ENCODE measurements at places on chromosomes 4 and X.

- no peak for DNase-seq
These were observed 74.1 kb downstream of the EFNB1 start for GRCh38 chrX:68902706-68903504.

GRCh38 chr4:173532725-173533511 lies 2.9 kb upstream of the HAND2 start:
- no peak for DNase-seq

GRCh38 chr4:52912608-52913007 lies 50.5 kb downstream of the RASL11B start:
- DNase-seq = no peak

DNA sequence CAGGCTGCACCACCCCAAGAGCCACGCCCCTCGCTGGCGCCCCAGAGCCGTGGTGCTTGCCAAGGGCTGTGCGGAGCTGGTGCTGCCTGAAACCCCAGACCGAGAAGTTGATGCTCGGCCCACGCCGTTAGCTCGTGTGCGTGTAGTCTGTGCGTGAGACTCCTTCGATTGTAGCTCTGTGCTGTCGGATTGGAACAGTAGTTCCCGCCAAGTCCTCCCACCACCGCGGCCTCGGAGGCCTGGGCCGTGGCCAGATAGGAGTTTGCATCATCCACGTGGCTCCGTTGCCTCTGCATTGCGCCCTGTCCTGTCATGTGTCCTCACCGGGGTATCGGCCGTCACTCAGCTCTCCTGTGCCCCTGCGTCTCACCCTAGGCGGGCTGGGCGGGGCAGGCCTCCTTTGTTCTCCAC lies 24.2 kb downstream of the TNIP2 start:
- no peak for DNase-seq

GRCh38 chrX:34140816-34141215 lies 8.7 kb upstream of the FAM47A start:
- no peak for DNase-seq

- DNase-seq = no peak
These were observed 60.9 kb downstream of the SOWAHB start for GRCh38 chr4:76836860-76837562.

- no peak for DNase-seq
These were observed 21.4 kb downstream of the MAGEA1 start for GRCh38 chrX:153200462-153200861.

GRCh38 chr4:7894677-7895181 lies 44.9 kb downstream of the AFAP1 start:
- DNase-seq = no peak

GRCh38 chrX:33307911-33308354 lies 96.6 kb upstream of the DMD start:
- no peak for DNase-seq

DNA sequence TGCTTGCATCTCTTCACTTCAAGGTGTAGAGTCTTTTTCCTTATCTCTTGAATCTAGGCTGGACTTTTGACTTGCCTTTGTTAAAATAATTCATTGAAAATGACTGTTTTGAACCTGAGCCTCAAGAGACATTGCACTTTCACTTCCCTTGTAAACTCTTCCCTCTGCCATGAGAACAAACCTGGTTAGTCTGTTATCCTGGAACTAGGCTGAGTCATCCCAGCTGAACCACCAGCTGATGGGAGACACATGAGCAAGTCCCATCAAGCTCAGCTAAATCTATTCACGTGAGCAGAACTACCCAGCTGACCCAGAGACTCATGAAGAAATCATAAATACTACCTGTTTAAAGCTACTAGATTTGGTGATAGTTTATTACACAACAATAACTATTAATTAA lies 202.3 kb upstream of the CENPE start:
- no peak for DNase-seq

DNA sequence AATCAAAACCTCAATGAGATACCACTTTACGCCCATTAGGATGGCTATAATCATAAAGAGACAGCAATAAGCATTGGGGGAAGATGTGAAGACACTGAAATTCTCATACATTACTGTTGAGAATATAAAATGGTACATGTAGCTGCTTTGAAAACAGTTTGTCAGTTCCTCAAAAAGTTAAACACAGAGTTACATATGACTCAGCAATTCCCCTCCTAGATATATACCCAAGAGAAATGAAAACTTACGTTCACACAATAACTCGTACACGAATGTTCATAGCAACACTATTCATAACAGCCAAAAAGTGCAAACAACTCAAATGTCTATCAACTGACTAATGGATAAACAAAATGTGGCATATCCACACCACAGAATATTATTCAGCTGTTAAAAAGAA lies 36.6 kb downstream of the PHF8 start:
- DNase-seq = no peak

- no peak for DNase-seq
These were observed 67.2 kb downstream of the RPS3A start for GRCh38 chr4:151166636-151167035.

DNA sequence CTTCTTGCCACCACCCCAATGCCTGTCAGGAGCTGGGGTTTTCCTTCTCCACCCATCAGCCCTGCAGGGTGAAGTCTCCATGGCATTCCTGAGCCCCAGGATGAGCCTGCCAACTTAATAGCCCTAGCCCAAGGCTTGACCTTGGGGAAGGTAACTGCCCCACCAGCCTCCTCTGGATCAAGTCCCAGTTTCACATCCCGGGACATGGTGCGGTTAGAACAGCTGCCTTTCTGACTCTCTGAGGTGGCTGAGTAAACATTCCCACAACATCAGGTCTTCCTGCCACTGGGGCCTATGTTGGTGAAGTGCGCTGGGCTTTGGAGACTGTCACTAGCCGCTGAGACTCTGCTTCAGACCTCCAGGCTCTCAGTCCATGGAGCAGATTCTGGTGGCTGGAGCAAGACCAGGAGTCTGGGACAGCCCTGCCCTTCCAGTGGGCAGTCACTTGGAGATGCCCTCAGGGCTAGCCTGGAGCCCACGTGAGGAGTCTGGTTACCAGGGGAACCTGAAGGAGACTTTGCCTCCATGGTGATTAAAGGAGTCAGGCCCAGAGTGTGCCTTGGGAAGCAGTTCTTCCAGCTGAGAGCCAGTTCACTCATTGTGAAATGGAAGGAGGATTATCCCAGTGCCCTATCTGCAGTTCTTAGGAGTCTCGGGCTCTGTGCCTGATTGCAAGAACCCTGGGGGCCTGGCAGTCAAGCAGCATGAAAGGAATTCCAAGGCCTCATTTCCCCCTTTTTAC lies 56.8 kb downstream of the SMIM20 start:
- no peak for DNase-seq

DNA sequence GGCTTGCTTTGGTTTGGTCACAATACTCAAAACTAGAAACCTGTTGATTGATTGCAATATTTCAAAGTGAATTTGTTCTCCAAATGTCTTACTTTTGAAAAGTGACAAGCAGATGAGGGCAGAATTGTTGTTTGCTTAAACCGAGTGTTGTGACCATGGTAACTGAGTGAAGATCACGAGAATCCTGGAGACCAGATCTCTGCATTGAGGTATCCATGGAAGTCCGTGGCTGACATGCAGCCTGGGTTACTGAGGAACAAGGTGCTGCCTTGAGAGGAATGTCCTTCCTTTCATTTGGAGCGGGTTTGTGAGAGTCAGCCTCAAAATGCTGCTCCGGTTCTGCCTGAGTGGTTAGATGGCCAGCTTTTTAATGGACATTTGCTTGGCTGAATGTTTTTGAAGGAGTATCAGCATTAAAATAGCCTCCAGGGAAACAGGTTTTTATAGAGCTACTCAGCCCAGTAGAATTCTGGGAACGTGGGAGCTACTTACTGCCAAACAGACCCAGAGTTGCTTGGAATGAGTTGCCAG lies 31.3 kb downstream of the NYX start:
- DNase-seq = no peak

GRCh38 chr4:8005814-8006215 lies 66.2 kb upstream of the AFAP1 start:
- no peak for DNase-seq

DNA sequence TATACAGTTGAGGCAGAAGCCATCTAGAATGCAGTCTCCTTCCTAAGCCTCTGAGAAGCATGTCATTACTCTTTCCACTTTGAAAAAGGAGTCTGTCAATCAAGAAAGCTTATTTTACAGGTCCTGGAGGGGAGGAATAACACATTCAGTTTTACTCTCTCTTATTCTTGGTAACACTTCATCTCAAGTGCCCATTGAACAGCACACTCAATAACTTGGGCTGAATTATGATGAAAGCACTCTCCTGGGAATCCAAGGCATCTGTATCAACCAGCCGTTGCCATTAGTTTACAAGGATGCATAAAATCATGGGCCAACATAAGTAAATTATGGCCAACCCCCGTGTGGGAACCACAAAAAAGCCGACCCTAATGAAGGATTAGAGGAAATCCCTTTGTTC lies 282.4 kb downstream of the C4orf33 start:
- DNase-seq = no peak

- no peak for DNase-seq
These were observed 16.3 kb downstream of the L1CAM start for GRCh38 chrX:153869473-153870287.

- no peak for DNase-seq
These were observed 207.6 kb upstream of the MAMLD1 start for GRCh38 chrX:150155436-150156035.

DNA sequence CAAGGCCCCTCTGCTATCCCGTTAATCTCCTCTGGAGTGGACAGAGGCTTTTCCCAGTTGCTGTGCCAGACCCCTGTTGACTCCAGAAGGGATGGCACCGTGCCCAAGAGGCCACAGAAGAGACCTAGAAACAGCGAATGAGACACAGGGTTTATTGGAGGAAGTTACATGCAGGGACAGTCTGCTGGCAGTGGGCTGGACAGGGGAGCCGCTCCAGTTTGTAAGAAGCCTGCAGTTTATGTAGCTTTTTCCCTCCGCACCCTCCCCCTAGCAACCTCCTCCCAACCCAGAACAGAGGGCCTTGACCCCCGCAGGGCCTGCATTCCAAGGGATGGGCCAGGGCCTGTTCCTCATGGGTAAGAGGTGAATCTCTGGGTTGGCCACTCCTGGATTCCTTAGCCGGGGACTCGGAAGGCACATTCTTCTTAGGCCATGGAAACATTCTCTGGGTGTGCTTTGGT lies 216.8 kb upstream of the PSAPL1 start:
- peak; percentile 73 for DNase-seq

- DNase-seq = no peak
These were observed 208.6 kb downstream of the VEGFC start for GRCh38 chr4:176584031-176584606.
